ENCODE measurements at places on chromosomes 13 and 19. TPM values are rescaled to one million over a fixed set of nuclear protein-coding genes. Genes with fewer than 3 reads are reported as not detected.

Gene FARP1
- 0.55 TPM for total RNA-seq

DNA sequence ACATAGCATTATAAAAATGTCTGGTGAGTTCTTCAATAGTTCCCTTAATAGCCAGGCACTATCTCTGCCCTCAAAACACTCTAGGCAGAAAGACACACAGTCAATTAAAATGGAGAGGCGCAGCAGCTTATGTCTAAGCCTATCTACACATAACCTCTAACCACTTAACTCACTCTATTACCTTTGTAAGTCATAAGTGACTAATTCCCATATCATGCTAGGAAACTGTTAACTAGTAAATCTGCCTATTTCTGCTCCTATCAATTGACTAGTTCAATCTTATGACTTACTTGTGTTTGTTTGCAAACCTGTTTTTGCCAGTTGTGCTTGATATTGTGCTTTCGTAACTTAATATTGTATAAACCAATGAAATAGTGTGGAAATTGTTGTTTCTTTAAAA is 3.2 kb downstream of the CCDC122 start:
- DNase-seq: no peak

GRCh38 chr19:55197528-55197927 is 11.8 kb downstream of the PTPRH start:
- DNase-seq: no peak

DNA sequence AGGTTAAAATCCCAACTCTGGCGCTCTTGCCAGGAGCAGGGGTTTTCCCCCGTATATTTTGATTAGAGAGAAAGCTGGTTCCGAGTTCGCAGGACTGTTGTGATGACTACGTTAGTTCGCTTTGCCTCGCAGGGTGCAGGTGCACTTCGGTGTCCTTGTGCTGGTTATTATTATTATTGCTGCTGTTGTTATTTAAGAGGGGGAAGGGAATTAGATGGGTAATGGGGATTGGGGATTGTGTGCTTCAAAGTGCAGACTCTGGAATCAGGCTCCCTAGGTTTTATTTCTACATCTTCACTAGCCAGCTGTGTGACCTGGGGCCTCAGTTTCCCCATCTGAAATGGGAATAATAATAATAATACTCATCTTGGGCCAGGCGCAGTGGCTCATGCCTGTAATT is 15.2 kb downstream of the ACP7 start:
- no peak for DNase-seq

DNA sequence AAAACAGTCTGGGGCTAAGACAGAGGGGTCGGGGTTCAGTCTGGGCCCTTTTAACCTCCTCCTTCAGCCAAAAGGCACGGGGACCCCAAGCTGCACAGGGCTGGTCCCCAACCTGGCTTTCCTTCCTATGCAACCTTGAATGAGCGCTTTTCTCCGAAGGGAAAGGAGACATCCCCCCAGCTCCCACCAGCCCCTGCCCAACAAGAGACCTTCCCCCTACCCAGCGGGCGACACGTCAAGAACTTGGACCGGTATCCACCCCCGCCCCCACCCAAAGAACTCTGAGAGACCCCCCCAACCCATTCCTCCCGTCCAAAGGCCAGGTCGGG is 35.0 kb upstream of the NANOS3 start:
- DNase-seq: no peak
